ENCODE measurements at places on chromosomes 3 and 15.

- no peak for DNase-seq
Measured at GRCh38 chr3:126714276-126714900, 10.3 kb downstream of the CHCHD6 start.

- DNase-seq = no peak
Measured at GRCh38 chr15:77481670-77482069, 61.0 kb downstream of the HMG20A start.

DNA sequence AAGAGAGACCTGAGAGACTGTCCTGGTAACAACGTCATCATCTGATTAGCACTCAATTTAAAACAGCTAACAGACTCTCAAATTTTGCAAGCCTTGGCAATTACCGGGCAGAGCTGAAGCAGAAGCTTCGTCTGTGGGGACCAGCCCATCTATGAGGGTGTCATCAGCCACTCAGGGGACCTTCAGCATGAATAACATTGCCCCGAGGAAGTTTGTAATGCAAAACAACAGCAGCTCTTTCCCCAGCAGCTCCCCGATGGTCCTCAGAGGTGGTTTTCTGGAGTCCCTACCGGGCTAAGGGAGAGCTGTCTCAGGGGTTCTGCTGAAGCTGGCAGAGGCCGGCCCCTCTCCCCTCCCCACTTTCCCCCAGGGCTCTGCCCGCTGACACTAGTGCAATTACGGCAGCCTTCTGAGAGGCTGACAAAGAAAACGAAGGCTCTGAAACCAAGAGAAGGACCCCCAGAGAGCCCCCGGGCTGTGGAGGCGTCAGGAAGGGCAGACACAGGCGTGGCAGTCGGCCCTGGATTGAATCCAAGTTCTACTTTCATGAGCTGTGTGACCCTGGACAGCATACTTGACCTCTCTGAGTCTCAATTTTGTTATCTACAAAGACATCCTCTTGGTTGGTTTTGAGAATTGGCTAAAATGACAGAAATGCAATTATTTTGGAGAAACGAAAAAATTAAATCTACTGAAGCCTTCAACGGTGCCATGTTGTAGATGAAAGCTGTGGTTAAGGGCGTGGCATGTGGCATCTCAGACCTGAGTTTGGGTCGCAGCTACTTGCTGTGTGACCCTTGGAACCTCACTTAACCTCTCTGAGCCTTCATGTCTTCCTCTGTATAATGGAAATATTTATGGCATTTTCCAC lies 102.1 kb upstream of the TLE3 start:
- DNase-seq = no peak

DNA sequence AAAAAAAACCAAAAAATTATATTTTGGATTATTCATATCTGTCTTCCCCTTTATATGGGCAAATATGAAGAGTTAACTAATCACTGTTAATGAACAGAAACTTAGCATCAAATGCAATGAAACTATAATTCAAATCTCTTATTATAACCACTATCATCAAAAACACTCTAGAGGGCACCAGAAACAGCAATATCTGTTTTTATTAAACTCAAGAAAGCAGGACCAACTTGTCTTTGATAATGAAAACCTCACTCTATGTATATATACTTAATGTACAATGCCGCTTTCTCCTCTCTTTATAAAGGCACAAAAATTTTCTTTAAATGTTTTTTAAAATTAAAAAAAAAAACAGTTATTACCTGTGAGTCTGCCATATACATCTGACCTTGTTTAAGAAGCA lies 92.7 kb downstream of the UACA start:
- DNase-seq = no peak
